Karpas-422 (cell line): ENCODE measurements at places on chromosomes 4 and X. TPM values are rescaled to one million over a fixed set of nuclear protein-coding genes. Genes with fewer than 3 reads are reported as not detected.

DNA sequence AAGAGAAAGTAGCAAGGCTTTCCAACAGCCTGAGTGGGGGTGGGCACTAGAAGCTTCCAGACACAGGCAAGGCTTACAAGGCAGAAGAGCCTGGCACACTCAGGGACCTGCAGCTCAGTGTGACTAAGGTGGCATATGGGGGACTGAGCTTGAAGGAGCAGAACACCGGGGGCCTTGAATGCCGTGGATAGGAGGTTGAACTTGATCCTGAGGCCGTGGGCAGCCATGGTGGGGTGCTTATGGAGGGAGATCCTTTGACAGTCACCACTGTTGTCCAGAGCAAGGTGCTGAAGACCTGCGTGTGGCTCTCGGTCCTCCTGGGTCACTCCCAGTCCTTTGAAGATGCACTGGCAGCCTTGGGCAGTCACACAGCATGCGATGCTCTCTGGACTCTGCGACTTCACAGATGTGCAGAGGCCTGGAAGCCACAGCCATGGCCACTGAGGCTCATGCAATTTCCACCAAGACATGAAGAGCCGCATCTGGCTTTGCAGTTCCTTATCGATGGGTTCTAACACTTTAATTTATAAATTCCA, 18.3 kb downstream of the C4orf50 start:
- H3K27me3 ChIP-seq: no peaks in the 10 kb centered on the region
- no peak for DNase-seq
- H3K4me3 ChIP-seq: no peak overlapping the region
- H3K27ac ChIP-seq: no peak overlapping the region

- no peak overlapping the region for H3K4me3 ChIP-seq
- no peak overlapping the region for H3K27ac ChIP-seq
- no peaks in the 10 kb centered on the region for H3K4me1 ChIP-seq
- H3K36me3 ChIP-seq: no peaks in the 10 kb centered on the region
- no peaks in the 10 kb centered on the region for H3K27me3 ChIP-seq
Observed at GRCh38 chr4:22969287-22969896, 276.7 kb downstream of the GBA3 start.

- no peak overlapping the region for H3K27ac ChIP-seq
- no peaks in the 10 kb centered on the region for H3K36me3 ChIP-seq
Observed at GRCh38 chr4:26803211-26803861, 57.3 kb upstream of the STIM2 start.

RAB39B gene
- 9.7 and 14.3 TPM in 2 replicates for total RNA-seq

PNMA5 gene
- total RNA-seq: not detected in 2 replicates

TMPRSS11F gene
- total RNA-seq: not detected in 2 replicates

STAP1 gene
- total RNA-seq: 47.5 and 80.8 TPM in 2 replicates

MAGEA11 gene
- total RNA-seq: not detected in 2 replicates
